ENCODE measurements at places on chromosomes 7 and 10.
A peak's percentile ranks its signal among the peaks of the same experiment; 100 is the strongest.

GRCh38 chr10:107618504-107618994, 454.0 kb upstream of the SORCS1 start:
- DNase-seq = no peak

GRCh38 chr10:10294881-10295529, 722.7 kb upstream of the CELF2 start:
- DNase-seq = no peak

DNA sequence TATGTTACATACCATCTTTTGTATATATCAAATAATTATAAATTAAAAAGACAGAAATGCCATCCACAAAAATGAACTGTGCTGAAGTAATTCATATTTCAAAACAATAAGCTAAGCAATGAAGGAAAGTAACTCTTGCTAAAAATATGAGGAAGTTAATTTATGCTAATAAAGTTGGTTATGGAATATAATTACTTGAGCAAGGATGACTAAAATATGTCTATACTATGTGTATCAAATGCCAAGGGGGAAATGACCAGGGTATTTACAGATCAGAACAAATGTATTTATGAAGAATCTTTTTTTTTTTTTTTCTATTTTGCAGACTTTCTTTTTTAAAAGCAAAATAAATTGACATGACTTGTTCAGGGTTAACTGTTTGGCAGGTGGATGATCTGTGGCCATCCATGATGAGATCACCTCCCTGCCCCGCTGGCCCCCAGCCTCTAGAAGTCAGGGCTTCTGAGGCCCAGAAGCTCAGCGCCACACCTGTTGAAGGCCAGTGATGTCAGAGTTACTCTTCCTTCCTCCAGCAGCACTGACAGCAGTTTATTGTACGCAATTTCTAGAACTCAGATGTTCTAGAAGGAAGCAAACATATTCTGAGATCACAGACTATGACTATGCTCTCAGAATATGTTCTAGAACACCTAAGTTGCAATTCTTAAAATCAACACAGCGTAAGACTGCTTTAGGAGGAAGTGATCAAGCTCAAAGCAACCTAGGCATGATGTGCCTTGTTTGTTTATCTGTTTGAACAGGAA, 196.1 kb upstream of the KLF14 start:
- no peak for DNase-seq

DNA sequence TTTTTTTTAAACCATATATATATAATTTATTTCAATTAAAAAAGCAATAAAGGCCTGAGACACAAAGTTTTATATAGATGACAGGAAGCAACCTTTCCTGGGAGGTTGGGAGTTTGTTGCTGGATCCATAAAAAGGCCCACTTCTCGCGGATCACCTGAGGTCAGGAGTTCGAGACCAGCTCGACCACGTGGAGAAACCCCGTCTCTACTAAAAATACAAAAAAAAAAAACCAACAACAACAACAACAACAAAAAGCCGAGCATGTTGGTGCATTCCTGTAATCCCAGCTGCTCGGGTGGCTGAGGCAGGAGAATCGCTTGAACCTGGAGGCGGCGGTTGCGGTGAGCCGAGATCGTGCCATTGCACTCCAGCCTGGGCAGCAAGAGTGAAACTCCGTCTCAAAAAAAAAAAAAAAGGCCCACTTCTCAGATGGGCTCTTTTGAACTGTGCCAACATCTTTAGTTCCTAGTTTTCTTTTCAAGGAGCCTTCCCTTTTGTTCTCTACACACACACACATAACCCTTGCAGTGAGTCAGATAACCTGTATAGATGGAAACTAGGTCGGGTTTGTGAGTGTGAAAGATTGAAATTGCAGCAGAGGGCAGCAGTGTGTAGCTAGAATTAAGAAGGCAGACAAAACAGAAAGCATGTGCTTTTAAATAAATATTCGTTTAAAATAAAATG, 1.2 kb upstream of the SMNDC1 start:
- peak; percentile 88 for DNase-seq

DNA sequence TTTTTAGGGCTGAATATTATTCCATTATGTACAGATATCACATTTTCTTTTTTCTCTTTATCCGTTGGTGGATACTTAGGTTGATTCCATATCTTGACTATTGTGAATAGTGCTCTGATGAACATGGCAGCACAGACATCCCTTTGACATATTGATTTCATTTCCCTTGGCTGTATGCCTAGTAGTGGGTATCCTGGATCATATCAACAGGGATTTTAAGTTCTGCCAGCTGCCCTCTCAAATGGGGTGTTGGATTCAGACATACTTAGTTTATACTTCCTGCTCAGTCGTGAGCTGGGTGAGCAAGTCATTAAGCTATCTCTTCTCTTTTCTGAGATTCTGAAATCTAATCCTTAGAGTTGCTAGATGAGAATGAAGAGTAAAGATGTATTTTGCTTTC, 139.6 kb upstream of the SORCS3 start:
- DNase-seq = no peak

DNA sequence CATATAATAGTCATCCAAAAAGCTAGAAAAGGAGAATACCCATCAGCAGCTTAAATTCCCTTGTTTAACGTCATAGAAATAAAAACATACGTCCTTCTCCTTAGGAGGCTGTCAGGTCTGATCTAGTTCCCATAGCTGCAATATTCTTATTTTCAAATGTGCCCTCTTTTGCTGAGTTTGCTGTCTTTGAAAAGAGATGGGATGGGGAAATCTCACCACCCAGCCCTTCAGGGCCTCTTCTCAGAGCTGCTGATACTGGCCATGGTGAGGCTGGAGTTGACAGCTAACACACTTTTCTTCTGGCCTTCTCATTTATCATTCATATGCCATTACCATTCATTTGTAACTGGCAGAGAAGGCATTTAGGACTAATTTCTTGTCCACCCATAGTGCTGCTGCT, 5.1 kb upstream of the PCGF5 start:
- DNase-seq = no peak

GRCh38 chr10:8722835-8723234, 668.3 kb downstream of the GATA3 start:
- DNase-seq = no peak

DNA sequence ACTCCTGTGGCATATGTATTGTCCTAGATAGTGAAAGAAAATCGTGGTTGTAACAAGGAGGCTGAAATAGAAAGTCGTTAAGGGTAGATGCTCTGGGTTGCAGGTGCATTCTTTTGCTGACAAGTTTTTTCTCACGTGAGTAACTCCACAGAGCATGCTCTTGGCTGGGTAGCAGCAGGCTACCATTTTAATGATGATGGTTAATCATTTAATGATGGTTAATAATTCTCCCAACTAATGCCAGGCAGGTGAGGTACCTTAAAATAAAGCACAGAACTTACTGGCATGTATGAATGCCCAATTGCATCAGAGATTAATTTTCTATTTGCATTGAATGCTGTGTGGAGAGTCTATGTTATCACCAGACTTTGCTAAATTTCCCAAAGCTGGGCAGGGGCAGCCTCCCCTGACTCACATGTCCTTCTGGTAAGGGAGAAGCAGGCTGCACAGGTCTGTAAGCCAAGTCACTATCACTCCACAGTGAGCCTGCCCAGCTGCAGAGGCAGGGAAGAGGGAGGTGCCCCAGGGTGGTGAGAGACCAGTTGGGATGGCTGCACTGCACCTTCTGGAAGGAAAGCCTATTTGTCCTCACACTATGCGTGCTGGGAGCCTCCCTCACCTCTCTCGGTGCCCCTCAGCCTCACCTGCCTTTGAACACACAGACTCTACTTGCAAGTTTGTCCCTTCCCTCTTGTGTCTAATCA, 287.0 kb upstream of the IGFBP3 start:
- no peak for DNase-seq

- no peak for DNase-seq
Measured at GRCh38 chr7:102271158-102271798, 15.4 kb upstream of the SH2B2 start.

- DNase-seq = peak; percentile 30
Measured at GRCh38 chr10:76311752-76312636, 880.6 kb downstream of the LRMDA start.
